Suppressor macrophage (primary cell): ENCODE measurements at places on chromosomes 2 and 18.
A peak's percentile ranks its signal among the peaks of the same experiment; 100 is the strongest.

GRCh38 chr2:109560265-109560664, 53.5 kb downstream of the SEPTIN10 start:
- DNase-seq: no peak

GRCh38 chr2:219037783-219038499, 3.4 kb downstream of the CFAP65 start:
- no peak for DNase-seq

DNA sequence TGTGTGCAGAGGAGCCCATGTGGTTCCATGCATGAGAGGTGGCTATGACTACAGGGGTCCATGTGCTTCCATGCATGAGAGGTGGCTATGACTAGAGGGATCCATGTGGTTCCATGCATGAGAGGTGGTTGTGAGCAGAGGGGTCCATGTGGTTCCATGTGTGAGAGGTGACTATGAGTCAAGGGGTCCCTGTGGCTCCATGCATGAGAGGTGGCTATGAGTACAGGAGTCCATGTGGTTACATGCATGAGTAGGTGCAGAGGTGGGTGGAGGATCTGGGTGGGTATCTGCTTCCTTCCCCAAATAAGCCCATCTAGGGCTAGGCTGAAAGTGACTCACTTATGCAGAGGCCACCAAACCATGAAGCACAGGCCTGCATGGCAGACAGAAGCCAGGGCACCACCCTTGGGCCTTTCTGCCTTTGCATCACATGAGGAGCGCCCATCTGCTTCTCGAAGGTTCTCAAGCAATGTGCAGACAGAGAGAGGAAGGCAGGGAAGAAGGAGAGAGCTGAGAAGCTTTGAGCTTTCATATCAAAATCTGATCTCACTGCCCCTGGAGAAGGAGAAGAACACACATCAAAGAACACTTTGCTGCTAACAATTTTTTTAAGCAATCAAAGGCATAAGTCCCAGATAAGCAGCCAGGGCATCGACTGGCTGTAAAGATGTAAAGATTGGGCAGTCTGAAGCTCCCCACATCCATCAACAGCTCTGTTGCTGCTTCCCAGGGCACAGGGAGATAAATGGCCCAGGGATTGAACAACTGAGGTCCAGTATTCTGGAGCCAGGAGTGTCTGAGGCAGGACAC, 137.6 kb downstream of the TNS1 start:
- peak; percentile 38 for DNase-seq

DNA sequence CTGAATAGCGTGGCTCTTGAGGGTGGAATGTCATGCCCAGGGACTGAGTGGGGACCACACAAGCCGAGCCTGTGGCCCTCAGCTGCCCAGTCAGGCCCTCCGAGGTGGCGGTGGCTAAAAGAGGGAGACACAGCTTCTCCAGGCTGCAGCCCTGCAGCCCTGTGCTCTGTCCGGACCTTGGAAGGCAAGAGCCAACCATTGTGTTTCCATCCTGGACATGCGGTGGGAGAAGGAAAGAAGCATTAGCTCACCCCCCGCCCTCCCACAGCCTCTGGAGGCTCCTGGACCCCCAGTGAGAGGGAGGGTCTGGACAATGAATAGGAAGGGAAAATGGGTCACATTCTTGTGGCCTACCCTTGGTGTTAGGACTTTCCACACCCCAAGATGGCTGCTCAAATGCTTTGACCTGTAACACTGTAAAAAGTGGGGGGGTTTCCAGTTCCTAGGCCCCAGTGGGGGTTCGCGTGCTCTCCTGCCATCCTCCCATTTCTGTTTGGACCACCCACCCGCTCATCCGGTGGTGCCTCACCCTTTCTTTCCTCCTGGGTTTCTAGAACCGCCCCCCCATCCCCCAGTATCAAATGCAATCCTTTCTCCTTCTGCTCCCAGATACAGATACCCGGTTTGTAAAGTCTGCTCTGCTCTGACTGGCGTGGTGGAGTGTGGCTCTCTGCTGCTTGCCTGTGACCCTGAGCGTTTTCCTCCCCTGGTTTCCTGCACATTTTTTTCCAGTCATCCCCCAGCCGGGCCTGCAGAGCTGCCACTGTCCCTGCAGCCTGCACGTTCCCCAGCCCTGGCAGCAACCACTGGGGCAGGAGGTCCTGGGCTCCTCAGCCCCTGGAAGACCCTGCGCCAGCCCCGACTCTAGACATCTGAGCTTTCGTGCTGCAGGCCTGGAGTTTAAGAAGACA, 36.3 kb upstream of the SMAD7 start:
- no peak for DNase-seq

DNA sequence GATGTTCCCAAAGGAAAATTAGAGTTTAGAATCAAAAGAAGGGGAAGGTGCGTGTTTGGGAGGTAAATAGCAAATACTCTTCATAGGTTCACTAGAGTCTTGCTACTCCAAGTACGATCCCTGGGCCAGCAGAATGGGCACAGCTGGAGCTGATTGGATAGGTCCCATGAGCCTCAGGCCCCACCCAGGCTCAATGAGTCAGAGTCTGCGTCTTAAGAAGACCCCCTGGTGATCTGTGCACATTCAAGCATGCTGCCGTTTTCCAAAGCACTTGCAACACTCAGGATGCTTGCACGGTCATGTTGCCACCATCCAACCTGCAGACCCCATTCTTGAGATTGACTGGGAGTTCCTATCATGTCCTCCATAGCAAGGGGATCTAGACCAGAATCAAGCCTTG, 40.5 kb downstream of the ABCG8 start:
- DNase-seq: no peak

GRCh38 chr2:1621041-1621440, 123.3 kb downstream of the PXDN start:
- no peak for DNase-seq

- no peak for DNase-seq
These were observed 316.2 kb downstream of the GALNT13 start for GRCh38 chr2:154187948-154188347.

DNA sequence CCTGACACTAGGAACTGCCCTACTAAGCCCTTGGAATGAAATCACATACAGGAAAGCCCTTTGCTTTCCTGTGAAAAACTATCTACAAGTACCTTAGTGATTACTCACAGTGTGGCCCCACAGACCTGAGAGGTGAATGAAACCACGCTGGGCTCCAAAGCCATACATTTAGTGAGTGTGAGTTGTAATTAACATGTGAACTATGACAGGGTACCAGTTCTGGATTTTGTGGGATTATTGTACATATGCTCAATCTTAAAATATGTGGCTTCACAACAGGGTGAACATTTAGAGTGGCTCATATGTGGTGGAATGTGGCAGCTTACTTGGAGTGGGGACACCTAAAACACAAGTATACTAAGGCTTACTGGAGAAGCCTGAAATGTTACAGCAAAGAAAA, 12.3 kb downstream of the KCTD1 start:
- no peak for DNase-seq

DNA sequence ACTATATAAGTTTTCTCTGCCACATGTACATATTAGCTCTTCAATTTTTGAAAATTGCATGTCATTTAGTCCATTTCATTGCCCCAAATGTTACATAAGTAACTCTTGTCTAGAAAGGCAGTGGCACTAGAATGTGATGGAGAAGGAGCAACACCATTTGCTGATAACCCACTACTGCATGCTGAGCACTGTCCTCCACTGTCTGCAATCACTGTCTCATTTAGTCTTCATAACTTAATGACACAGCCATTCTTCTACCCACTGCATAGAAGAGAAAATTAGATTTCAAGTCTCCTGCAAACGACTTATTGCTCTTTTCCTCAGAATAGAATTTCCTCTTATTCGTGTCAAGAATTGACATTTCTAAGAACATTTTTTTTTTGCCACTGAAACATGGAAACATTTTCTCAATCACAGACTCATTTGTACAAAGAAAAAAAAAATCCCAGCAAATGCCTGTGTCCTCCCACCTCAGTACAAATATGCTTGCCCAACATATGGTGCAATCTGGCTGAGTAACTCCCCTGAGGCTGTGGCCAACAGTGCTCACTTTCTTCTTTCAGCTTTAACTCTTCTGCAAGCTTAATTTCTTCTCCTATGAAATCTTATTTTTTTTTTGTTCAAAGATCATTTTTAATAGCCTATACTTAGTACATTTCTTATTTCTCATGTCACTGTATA, 768.6 kb upstream of the HS6ST1 start:
- DNase-seq: peak; percentile 26

- DNase-seq: no peak
These were observed 96.3 kb upstream of the TMEM18 start for GRCh38 chr2:773256-774160.

GRCh38 chr2:191462370-191462769, 215.6 kb upstream of the NABP1 start:
- DNase-seq: no peak

DNA sequence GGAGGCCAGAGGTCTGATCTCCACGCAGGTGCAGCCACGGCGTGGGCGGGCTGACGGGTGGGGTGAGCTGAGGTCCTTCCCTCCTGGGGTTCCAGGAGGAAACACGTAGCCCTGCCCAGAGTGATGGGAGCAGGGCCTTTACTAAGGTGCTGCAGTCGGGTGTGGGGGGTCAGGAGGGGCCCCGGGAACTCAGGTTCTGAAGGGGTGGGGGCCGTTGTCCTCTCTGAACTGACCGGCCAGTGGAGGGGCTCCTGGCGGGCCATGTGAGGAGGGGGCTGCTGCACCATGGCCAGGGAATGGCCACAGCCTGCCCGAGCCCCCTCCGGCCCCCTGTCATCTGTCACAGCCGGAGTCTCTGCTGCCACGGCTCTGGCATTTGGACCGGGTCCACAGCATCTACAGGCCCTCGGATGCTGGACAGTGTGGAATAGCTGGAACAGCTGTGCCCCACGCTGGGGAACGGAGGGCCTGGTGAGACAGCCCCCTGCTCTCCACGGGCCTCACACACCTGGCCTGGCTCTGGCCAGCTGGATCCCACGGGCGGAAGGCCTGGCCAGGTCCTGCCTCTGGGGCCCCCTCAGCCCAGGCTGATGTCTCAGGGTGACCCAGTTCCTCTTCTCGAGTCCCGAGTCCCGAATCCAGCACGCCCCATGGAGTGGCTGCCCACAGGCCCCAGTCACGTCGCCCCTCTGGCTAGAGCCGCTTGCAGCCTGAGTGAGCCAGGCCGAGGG, 145.6 kb upstream of the GPC1 start:
- no peak for DNase-seq

DNA sequence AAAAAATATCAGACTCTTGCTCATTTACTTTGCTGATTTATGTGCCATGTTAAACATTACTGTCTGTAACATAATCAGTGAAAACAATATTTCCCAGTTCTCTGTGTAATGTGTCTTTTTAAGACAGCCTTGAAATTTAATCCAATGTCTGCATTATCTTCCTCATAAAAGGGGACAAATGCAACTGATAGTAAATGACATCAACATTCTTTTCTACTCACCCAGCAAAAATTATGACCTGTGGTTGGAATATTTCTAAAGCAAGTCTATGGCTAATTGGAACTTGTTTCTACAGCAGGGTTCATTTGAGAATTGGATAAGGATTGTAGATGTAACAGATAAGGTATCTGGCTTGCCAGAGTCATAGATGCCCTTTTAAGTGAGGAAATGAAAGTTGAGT, 34.8 kb downstream of the C1D start:
- no peak for DNase-seq

- no peak for DNase-seq
These were observed 26.6 kb upstream of the SLC14A2 start for GRCh38 chr18:45588376-45589355.

DNA sequence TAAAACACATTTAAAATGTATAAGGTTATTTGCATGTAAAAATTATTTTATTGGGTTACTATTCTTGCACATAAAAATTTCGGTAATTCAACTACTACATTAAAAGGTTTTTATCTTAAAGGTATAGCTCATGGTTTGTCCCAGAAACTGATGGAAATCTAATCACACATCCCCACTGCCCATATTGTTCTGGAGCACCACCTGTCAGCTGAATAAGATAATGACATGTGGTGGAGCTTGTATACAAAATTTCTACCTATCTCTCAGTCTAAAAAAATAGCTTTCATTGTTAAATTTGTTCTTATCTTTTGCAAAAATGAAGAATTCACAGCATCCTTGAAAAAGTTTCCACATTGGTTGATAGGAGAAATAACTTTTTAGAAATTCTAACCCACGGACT, 18.3 kb downstream of the ERBB4 start:
- DNase-seq: no peak

DNA sequence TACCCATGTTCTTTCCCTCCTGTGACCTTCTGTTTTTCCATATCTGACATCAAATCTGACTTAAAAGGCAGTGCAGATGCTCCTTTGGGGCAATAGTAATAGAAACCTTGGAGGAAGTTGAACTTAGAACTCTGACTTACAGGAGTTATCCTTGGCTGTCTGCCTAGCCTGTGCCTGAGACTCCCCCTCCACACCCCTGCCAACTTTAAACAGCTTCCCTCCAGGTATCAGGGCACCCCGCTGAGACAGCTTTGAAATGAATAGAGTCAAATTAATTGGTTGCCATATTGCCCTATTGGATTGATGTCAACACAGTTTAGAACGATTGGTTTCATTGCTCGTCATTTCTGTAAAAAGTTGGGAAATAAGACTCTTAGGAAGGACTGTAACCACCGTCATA, 322.0 kb downstream of the PRKCE start:
- no peak for DNase-seq

DNA sequence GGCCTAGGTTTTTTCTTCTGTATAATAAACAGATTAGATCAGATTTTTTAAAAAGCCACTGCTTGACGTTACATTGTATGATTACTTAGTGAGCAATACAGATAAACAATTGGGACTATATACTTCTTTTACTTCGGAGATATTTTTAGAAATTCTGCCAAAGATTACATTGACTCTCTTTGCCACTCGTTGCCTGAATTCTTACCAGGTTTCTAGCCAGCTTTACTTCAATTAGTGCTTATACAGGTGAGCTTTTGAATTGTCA, 156.6 kb downstream of the HAUS1 start:
- no peak for DNase-seq

DNA sequence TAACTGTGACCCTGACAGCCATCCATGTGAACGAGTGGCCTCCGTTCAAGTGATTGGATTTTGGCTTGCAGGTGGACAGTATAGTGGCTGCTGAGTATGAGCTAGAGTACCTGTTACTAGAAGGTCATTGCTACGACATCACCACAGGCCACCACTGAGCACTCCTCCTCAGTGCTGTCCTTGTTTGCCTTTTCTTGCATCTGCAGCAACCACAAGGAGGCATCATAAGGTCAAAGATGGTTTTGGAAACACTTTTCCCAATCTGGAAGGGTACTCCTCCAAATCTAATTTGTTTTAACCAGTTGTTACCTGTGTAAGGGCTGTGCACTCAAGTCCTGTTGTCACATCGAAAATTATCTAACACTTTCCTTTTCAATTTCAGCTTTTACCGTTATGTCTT, 81.2 kb downstream of the UGGT1 start:
- no peak for DNase-seq

DNA sequence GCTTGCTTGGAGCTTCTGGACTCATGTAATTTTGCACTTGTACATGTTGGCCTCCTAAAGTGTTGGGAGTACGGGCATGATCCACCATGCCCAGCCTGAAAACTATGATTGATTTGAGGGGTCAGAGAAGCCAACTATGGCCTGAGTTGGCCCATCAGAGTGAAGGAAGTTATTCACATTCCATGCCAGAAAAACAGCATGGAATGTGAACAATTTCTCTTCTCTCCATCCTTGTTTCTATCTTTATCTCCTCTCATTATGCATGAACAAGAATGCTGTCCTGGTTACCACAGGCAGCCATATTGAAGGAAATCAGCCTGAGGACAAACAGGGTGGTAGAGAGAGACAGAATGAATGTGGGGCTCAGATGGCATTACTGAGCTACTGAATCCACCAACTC, 3.5 kb upstream of the CD226 start:
- DNase-seq: no peak

- DNase-seq: no peak
These were observed 400.7 kb downstream of the HRH4 start for GRCh38 chr18:24860978-24861680.
